ENCODE measurements at places on chromosomes 11 and 22.

DNA sequence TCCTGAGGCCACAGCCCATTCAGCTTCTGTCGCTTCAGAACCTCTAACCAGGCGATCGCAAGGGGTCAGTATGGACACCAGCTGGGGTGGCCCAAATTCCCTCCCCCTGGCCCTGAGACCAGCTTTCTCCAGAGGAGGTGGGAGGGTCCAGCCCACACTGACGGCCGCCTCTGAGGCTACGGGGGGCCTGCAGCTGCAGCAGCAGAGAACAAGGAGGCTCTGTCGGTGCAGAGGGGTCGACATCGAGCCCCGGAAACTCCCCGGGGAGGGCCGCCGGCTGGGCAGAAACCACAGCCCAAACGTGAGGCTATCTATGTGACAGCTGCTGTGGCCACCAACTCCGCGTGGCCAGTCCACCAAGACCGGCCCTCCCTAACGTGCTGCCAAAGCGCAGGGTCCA is 40.8 kb downstream of the ELFN2 start:
- DNase-seq: no peak

- DNase-seq: no peak
These were observed 77.8 kb upstream of the CADM1 start for GRCh38 chr11:115581871-115582639.

- no peak for DNase-seq
These were observed 441 bp downstream of the TCN2 start for GRCh38 chr22:30607300-30607930.

DNA sequence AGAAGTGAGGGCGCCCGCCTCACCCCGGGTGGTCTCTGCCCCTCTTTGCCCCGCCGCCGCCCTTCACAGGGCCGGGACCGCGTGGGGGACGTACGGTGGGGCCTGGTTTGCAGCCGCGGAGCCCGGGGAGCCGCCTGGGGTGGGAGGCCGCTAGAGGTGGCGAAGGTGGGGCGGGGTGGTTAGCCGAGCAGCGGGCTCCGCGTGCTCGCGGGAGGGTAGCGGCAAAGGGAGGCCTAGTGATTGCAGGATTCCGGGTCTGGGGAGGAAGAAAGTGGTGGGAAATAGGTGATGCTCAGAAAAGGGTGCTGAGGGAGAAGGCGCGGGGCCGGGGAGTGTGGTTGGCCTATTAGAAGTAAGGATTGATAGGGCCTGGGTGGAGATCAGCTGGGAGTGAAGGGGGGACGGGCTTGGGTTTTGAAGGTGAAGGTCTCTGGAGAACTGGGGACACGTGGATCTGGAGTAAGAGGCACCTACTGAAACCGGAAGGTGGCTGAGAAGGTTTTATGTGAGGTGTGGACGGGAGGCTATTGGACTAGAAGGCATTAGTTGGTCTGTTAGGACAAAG is 571 bp downstream of the FAR1 start:
- peak; percentile 30 for DNase-seq

DNA sequence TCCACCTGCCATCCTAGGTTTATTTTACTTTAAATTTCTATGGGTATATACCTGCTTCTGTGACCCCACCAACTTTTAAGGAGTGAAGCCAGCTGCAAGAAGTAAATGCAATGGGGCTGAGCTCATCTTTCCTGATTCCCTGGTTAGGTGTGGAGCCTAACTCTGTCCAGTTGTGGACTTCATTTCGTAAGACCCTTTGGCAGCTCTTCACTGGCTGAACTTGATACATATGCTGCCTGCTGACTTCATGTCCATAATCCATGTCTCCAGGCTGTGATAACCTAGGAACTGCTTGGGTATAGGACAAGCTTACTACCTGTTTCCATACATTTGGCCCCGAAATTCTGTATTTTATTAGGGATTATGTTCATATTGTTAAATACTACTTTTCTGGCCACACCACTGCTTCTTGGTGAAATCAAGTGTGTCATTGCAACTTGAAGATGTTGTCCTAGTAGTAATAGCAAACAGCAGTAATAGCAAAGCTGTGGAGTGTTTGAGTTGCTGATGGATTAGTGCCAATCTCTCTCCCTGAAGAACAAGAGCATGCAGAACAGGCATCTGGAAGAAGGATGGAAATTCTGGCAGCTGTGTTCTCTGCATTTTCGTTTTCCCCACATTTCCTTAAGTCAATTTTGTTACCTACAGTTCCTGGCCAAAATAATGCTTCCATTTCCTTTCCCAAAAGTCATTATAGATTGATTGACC is 31.2 kb downstream of the LDLRAD3 start:
- DNase-seq: no peak

- DNase-seq: no peak
These were observed 85.2 kb downstream of the TSPAN18 start for GRCh38 chr11:44811841-44812448.

- DNase-seq: no peak
These were observed 32.5 kb upstream of the DNAJB7 start for GRCh38 chr22:40894417-40894816.

GRCh38 chr11:72347691-72348090 is 86.6 kb downstream of the CLPB start:
- no peak for DNase-seq

GRCh38 chr22:33766091-33766490 is 154.2 kb downstream of the LARGE1 start:
- no peak for DNase-seq

- no peak for DNase-seq
These were observed 110.1 kb upstream of the ASPHD2 start for GRCh38 chr22:26318975-26319374.

DNA sequence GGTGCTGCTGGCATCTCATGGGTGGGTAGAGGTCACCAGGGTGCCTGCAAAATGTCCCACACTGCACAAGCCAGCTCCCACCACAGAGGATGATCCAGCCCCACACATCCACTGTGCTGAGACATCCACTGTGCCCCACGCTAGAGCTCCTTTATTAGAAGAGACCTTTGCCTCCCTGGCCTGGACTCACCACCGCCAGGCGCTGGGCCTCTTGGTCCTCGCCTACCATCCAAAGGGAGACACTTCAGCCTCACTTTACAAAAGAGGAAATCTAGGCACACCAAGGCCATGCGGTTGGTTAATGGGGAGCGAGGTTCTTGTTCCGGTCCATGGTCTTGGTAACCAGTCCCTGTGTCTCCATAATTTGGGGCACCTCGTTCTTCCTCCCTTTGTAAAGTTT is 3.4 kb upstream of the ANO1 start:
- no peak for DNase-seq

GRCh38 chr11:120142441-120143100 is 4.7 kb upstream of the TRIM29 start:
- DNase-seq: no peak

- no peak for DNase-seq
These were observed 2.6 kb downstream of the HBE1 start for GRCh38 chr11:5267033-5267563.

DNA sequence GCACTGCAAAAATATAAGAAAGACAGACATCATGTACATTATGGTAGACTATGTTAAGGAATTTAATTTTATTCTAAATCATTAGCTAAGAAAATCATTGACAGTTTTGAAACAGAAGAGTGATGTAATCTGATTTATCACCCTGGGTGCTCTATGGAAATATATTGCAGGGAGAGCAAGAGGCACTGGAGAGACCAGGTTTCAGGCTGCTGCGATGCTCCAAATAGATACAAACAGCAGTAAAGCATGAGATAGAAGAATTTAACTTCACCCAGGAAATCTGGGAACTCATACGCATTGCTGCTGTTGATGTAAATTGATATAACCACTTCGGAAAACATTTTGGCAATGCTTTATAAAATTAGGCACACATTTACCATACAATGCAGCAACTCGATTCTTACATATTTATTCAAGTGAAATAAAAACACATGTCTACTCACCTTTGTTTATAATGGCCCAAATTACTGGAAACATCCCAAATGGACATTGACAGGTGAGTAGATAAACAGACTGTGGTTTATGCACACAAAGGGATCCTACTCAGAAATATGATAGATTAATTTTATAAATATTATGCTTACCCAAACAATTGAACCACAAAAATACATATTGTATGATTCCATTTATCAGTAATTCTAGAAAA is 535.1 kb upstream of the CHORDC1 start:
- no peak for DNase-seq

GRCh38 chr11:62560566-62561103 is 13.1 kb downstream of the EEF1G start:
- no peak for DNase-seq

- no peak for DNase-seq
These were observed 13.6 kb downstream of the SLC22A12 start for GRCh38 chr11:64604458-64605243.

GRCh38 chr22:32059426-32059825 is 16.4 kb downstream of the SLC5A1 start:
- DNase-seq: no peak

DNA sequence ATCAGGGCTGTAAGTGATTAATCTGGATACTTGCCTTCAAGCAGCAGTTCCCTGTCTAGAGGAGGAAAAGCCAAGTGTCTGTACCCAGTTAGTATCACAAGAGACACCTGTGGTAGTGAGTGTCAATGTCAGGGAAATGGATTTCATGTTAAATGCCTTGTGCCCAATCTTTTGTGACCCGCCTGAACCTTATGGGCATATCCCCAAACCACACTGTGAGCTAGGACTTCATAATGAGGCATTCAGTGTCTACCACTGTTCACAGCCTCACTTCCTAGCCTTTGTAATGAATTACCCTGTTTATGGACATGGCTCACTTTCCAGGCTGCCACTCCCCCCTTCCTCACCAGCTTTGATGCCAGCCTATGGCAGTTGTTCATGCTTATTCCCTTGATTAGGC is 125.1 kb downstream of the TRIM44 start:
- no peak for DNase-seq

GRCh38 chr11:125300791-125301218 is 136.3 kb downstream of the PKNOX2 start:
- DNase-seq: no peak

- DNase-seq: no peak
These were observed 43.5 kb upstream of the H19 start for GRCh38 chr11:2041153-2041552.

- no peak for DNase-seq
These were observed 1154.6 kb downstream of the JRKL start for GRCh38 chr11:97544431-97544830.

- no peak for DNase-seq
These were observed 13.4 kb downstream of the LINC01488 start for GRCh38 chr11:69494851-69495250.

DNA sequence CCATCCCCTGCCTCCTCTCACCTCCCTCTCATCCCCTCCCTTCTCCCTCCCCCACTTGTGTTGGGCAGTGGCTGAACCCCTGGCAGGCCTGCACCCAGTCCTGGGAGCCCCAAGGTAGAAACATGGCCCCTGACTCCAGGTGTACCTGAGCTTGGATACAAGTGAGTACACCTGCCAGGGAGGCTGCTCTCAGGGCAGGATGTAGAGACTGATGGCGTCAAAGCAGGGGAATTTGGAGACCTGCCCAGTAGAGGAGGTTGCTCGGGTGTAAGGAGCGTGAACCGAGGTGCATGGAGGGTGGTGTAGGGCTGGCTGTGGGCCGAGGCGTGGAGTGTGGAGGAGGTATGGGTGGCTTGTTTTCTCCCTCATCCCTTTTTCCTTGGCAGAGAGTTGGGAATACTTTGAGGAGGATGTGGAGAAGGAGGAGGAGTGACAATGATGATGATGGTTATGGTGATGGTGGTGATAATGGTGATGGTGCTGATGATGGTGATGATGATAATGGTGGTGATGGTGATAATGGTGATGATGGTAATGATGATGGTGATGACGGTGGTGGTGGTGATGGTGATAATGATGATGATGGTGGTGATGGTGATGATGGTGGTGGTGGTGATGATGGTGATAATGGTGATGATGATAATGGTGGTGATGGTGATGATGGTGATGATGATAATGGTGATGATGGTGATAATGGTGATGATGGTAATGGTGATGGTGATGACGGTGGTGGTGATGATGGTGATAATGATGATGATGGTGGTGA is 12.3 kb downstream of the MRGPRG start:
- DNase-seq: no peak

DNA sequence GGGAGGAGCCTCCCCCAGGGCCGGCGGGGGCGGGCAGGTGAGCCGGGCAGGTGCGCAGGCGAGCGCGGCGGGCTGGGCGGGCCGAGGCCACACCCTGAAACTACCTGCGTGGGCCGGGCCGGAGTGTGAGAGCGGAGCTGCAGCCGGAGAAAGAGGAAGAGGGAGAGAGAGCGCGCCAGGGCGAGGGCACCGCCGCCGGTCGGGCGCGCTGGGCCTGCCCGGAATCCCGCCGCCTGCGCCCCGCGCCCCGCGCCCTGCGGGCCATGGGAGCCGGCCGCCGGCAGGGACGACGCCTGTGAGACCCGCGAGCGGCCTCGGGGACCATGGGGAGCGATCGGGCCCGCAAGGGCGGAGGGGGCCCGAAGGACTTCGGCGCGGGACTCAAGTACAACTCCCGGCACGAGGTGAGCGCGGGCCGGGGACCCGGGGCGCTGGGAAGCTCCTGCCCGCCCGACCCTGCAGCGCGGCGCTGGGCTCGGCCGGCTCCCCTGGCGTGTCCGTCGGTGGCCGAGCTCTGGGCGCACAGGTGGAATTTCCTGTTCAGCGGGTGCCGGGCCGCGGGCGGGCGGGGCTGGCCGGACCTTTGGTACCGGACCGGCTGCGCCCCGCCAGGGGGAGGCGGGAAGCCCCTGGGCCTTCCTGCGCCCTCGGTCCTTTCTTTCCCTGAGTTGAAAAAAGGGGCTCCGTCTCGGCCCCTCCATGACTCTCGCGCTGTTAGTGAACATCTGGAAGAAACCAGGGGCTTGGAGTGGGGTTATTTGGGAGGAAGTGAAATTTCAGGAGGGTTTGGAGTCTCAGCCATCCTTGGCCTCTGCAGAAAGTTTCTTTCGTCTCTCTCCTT is at the start of gene ST14:
Gene ST14, plus strand, starts transcription at position 126 of the 841 bp plus-strand sequence. Its CDS starts 198 bp downstream, at position 324.
- DNase-seq: peak; percentile 44

- no peak for DNase-seq
These were observed 8.1 kb downstream of the FLI1 start for GRCh38 chr11:128701936-128702335.

- no peak for DNase-seq
These were observed 37.7 kb upstream of the LRRC55 start for GRCh38 chr11:57144075-57144474.

- DNase-seq: no peak
These were observed 59.8 kb upstream of the PRR5 start for GRCh38 chr22:44642096-44642644.

DNA sequence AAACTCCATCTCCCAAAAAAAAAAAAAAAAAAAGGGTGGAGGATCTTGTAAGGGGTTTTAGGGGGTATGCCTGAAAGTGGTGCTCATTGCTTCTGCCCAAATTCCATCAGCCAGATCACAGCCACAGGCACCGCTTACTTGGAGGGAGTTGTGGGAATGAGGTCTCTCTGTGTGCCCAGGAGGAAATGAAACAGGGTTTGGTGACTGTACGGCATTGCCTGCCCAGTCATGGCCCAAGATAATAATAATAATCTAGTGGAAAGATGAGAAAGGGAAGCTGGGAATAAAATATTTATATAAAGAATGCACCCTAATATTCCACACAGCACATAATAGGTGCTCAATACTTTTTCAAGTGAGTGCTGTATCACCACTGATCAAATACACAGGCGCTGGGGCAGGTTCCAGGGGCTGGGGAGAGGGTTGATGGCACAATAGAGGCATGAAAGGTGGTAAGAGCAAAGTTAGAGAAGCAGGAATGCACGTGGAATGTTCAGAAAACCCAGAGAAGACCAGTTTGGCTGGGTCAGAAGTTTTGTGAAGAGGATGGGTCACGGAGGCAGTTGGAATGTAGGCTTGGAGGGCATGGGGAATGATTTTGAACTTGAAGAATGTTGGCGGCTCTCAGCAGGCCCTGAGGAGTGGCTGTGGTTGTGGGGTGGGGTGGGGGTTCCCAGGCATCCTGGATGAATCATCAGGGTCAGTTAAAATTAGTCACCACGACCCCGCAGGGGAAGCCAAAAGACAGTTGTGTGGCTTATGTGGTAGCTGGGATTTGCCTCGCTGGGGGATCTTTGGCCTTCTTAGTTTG is 12.5 kb upstream of the MB start:
- DNase-seq: no peak
